ENCODE measurements at places on chromosomes 16 and 17. TPM values are rescaled to one million over a fixed set of nuclear protein-coding genes. Genes with fewer than 3 reads are reported as not detected.

DNA sequence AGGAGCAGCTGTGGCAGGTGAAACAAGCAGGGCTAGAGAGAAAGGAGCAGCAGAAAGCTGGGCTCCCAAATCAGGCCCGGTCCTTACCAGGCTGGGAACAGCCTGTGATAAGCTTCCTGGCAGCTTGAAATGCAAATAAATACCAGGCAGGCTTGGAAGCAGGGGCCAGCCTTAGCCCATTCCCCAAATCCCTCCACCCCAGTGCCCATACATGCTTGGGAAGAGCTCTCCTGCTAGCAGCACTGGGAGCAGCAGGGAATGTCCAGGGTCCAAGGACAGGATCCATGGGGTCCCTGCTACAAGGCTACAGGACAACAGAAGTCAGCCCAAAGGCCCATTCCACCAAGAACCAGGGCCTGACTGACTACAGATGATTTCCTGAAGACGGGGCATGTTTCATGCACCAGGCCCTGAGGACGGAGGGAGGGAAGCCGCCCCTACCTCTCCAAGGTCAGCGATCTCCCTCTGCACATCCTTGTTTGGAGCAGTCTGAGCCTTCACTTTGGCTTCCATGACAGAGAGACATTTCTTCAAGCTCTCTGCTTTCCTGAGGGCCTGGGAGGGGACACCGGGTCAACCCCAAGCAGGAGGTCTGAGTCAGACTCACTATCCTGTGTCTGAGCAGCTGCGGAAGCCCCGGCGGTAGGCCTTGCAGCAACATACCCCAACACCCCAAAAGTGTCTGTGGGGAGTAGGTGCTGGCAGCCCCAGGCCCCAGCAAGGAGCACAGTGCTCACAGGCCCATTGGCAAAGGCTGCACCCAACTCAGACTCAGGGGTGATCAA is 2.6 kb upstream of the EXOSC6 start:
- DNase-seq: no peak

Gene TBC1D28
- total RNA-seq: not detected

DNA sequence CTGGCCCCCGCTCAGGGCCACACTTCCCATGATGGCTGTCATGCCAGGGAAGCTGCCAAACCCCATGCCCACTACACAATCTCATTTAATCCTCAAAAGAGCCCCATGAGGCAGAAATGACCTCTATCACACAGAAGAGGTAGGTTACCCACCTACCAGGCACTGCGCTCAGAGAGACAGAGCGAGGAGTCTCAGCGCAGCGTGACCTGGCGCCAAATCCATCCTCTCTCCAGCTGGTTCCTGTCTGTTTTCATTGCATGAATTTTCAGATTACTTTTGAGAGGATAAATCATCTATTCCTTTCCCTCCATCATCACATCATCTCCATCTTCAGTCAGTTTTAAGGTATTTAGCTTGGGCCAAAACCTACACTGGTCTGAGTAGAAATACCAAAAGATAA is 101.5 kb upstream of the DNAH17 start:
- no peak for DNase-seq

Gene TPSB2
- 3.9 TPM for total RNA-seq

DNA sequence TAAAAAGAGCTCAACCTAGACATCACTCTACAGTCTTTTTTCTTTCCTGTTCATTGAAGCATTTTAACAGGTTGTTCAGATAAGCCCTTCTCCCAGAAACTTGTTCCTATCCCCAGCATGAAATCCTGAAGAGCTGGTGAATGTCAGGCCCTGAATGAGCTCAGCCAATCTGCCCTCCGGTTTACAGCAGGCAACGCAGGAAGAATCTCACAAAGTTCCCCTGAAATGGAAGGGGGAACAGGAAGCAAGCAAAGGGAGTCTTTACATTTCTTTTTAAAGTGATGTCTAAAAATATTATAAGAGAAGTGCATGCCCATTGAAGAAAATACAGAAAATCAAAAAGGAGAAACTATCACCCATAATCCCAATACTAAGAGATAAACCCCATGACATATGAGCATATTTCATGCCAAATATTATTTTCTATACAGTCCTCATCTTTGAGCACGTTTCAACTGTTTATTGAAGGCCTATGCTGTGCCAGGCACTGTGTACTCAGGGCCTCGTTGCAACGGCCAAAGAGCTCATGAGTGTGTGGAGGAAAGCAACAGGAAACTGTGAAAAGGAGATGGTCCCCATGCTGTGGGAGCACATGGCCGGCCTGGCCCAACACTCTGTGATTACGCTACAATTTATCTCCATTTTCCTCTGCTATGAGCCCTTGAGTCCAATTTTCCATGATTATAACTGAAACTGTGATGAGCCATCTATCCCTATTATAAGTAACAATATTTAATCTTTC is 5.7 kb downstream of the TK2 start:
- no peak for DNase-seq
